Heart left ventricle (tissue), 16 donors: ENCODE measurements at places on chromosomes 16 and 17. TPM values are rescaled to one million over a fixed set of nuclear protein-coding genes. Genes with fewer than 3 reads are reported as not detected.

ODAD4 gene
- total RNA-seq = 0.51 TPM

MMP2 gene
- 125 TPM for total RNA-seq

KRT33B gene
- not detected for total RNA-seq

HSD3B7 gene
- total RNA-seq = 6.9 TPM

OR1A1 gene
- not detected for total RNA-seq

SLC52A1 gene
- not detected for total RNA-seq

DNAH17 gene
- total RNA-seq = 0.25 TPM

CDC6 gene
- total RNA-seq = 0.70 TPM

TEX19 gene
- total RNA-seq = not detected

PPL gene
- 6.8 TPM for total RNA-seq

TM4SF5 gene
- total RNA-seq = not detected

ADGRG3 gene
- 0.28 TPM for total RNA-seq

KLHL10 gene
- total RNA-seq = not detected

KRTAP4-5 gene
- not detected for total RNA-seq

ODF4 gene
- total RNA-seq = not detected

UBALD2 gene
- 49.8 TPM for total RNA-seq

STRADA gene
- 15.4 TPM for total RNA-seq

CCDC144A gene
- 1.5 TPM for total RNA-seq

CHD9NB gene
- 2.3 TPM for total RNA-seq

KRT36 gene
- not detected for total RNA-seq

SETD1A gene
- total RNA-seq = 10.5 TPM

KCNG4 gene
- not detected for total RNA-seq
